Activated CD4-positive, alpha-beta T cell treated with anti-CD3 and anti-CD28 coated beads, Interleukin-2, amount 10 ng/mL, durations not matched to agents 7 days and 5 days (primary cell): ENCODE measurements at places on chromosomes 2 and 18. TPM values are rescaled to one million over a fixed set of nuclear protein-coding genes. Genes with fewer than 3 reads are reported as not detected.

Gene NYAP2
- total RNA-seq = not detected

DNA sequence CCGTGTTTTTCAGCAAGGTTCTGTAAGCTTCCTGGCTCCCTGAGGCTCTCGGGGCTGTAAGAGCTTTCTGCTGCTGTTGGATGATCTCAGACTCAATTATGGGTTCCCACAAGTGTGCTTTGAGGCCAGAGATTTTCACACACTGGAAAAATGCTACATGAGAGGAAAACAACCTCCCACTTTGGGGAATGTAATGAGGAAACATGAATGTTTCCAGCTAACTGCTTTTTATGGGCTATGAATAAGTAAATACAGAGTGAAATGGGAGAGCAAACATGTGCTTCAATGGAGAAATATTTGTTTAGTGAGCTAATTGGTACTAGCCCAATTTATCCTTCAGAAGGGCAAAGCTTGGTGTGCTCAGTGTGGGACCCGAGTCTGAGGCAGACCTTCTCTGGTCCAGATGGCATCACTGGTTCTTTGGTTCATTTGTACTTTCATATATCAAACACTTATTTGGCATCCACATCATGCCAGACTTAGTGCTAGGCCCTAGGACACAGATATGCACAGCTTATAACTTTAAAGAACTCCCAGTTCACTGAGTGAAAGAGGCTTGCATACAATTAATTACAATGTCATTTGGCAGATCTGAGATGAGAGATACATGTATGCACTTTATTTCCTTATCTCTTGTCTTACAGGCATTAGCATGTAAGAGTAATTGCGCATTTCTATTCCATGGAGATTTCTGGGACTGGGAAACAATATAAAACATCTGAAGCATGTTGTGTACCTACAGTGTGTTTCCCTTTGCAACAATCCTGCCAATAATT, 248.8 kb downstream of the RDH14 start:
- DNase-seq = no peak
- no peaks in the 10 kb centered on the region for H3K27me3 ChIP-seq
- no peak overlapping the region for H3K27ac ChIP-seq
- no peaks in the 10 kb centered on the region for H3K36me3 ChIP-seq

GRCh38 chr2:173862612-173863217, 102.5 kb downstream of the SP3 start:
- peaks cover 22% of the 10 kb centered on the region for H3K4me1 ChIP-seq
- no peak for DNase-seq
- H3K27me3 ChIP-seq = peaks cover 5% of the 10 kb centered on the region
- H3K36me3 ChIP-seq = no peaks in the 10 kb centered on the region
- H3K4me3 ChIP-seq = no peak overlapping the region

GRCh38 chr18:5998907-5999306, 103.6 kb upstream of the TMEM200C start:
- peaks cover 12% of the 10 kb centered on the region for H3K4me1 ChIP-seq
- DNase-seq = no peak
- H3K36me3 ChIP-seq = peaks cover 1% of the 10 kb centered on the region
- H3K27me3 ChIP-seq = peaks cover 4% of the 10 kb centered on the region
- H3K27ac ChIP-seq = no peak overlapping the region
- no peak overlapping the region for H3K4me3 ChIP-seq

DNA sequence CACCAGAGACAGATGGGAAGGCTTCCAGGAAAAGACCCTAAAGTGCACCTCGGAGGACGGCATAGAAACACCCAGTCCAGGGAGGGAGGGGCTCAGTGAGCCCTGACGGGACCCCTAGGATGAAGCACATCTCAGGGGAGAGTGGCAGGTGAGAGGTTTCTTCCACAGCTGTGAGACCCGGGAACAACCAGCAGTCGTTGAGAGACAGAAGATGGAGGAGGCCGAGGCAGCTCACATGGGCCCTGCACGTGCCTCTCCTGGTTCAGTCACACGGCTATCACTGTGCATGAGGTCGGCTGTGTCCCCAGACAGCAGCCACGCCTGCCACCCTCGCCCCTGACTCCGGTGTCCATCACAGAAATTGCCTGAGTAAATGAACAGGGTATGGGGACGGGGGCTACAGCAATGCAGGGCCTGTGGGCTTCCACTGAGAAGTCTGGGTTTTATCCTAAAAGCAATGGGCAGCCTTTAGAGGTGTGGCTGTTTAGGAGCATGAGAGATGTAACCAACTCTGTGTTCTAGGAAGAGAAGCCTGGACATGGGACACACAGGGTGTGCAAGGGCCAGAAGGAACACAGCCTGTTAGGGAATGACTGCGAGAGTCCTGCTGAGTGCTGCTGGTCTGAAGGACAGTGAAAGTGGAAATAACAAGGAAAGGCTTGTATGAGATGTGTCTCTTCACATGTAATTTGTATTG, 102.0 kb downstream of the TMEM18 start:
- H3K4me3 ChIP-seq = no peak overlapping the region
- H3K27ac ChIP-seq = no peak overlapping the region
- no peak for DNase-seq
- no peaks in the 10 kb centered on the region for H3K4me1 ChIP-seq
- no peaks in the 10 kb centered on the region for H3K36me3 ChIP-seq
- peaks cover 22% of the 10 kb centered on the region for H3K27me3 ChIP-seq

GRCh38 chr2:239621611-239622010, 220.8 kb upstream of the HDAC4 start:
- peaks cover 28% of the 10 kb centered on the region for H3K4me1 ChIP-seq
- H3K4me3 ChIP-seq = no peak overlapping the region
- no peak for DNase-seq
- peak overlapping the region; percentile 19 for H3K27ac ChIP-seq

GRCh38 chr18:37341016-37341415, 224.6 kb downstream of the CELF4 start:
- H3K36me3 ChIP-seq = no peaks in the 10 kb centered on the region
- no peaks in the 10 kb centered on the region for H3K4me1 ChIP-seq
- H3K4me3 ChIP-seq = no peak overlapping the region
- H3K27ac ChIP-seq = no peak overlapping the region
- no peaks in the 10 kb centered on the region for H3K27me3 ChIP-seq

GRCh38 chr2:75862547-75862946, 151.8 kb upstream of the GCFC2 start:
- H3K27ac ChIP-seq = no peak overlapping the region
- no peaks in the 10 kb centered on the region for H3K27me3 ChIP-seq
- no peak overlapping the region for H3K4me3 ChIP-seq
- no peak for DNase-seq
- no peaks in the 10 kb centered on the region for H3K4me1 ChIP-seq
- no peaks in the 10 kb centered on the region for H3K36me3 ChIP-seq

DNA sequence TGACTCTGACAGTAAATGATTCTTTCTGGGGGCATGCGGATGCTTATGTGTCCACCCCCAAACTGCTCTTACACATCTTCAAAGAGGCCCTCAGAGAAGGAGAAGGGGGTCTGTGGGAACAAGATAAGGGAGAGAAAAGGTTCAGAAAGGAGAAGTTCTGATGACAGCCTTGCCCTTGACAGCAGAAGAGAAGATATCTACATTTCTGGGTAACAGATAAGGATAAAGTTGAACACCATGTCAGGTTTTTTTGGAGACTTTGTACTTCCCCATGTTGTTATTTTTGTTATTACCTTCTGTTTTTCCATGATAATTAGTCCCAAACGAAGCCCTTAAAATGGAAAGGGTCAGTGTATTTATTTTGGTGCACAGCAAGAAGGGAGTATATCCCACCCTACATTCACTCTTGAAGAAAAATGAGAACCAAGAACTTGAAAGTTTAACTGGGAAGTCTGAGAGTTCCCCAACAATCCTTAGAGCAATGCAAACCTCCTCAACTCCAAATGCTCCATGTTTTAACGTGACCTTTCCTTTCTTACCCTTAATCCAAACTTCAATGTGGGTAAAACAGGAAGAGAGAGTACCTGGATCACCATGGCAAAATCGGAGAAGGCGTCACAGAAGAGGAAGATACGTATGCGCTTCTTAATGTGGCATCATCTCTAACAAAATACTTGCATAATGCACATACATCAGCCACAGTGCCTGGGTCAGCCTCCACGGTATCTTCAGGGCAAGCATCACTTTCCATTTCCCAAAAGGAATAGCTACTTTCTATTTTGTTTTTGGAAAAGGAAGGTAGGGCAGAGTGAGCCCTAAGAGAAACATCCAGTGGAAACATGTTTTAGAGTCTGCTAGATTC, 264.6 kb upstream of the STON1 start:
- no peaks in the 10 kb centered on the region for H3K27me3 ChIP-seq
- H3K36me3 ChIP-seq = no peaks in the 10 kb centered on the region
- no peaks in the 10 kb centered on the region for H3K4me1 ChIP-seq
- DNase-seq = no peak

- peaks cover 3% of the 10 kb centered on the region for H3K36me3 ChIP-seq
- no peaks in the 10 kb centered on the region for H3K27me3 ChIP-seq
- no peak overlapping the region for H3K4me3 ChIP-seq
- no peak overlapping the region for H3K27ac ChIP-seq
Measured at GRCh38 chr2:25620077-25620476, 53.3 kb downstream of the DTNB start.

DNA sequence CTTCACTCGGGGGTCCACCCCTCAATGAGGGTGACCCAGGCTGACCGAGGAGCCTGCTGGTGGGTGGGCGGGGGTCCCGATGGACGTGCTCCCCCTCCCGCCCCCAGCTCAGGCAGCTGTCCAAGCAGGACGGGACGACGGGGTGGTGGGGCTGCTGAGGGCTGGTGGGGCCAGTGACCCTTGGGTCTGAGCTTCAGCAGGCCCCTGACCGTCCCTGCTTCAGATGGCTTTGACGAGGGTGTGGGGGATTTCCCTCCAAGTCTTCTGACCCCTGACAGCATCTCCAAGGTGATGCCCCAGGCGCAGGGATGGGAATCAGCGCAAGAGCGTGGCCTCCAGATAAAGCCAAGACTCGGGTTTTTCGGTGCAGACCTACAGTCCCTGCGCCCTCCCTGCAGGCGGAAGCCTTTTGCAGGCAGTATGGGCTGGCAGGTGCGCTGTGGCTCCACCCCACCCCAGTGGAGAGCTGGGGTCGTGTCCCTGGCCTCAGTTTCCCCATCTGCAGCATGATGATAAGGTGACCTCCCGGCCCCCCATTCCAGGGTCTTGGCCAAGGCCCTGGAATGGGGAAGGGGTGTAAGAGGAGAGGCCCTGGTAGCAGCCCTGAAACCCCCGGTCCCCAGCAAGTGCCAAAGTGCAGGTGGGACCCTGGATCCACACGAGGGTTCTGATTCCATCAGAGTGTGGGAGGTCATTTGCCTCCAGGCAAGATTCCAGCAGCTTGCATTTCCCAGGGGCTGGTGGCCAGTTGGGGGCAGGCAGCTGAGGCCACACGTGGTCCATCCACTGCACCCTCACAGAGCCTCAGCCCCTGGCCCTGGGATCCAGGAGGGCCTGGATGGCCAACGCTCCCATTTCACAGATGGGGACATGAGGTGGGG, 8.7 kb downstream of the CROCC2 start:
- DNase-seq = no peak
- no peaks in the 10 kb centered on the region for H3K4me1 ChIP-seq
- H3K36me3 ChIP-seq = no peaks in the 10 kb centered on the region

GRCh38 chr2:133710613-133711012, 142.3 kb upstream of the NCKAP5 start:
- H3K4me1 ChIP-seq = no peaks in the 10 kb centered on the region
- no peaks in the 10 kb centered on the region for H3K36me3 ChIP-seq

DNA sequence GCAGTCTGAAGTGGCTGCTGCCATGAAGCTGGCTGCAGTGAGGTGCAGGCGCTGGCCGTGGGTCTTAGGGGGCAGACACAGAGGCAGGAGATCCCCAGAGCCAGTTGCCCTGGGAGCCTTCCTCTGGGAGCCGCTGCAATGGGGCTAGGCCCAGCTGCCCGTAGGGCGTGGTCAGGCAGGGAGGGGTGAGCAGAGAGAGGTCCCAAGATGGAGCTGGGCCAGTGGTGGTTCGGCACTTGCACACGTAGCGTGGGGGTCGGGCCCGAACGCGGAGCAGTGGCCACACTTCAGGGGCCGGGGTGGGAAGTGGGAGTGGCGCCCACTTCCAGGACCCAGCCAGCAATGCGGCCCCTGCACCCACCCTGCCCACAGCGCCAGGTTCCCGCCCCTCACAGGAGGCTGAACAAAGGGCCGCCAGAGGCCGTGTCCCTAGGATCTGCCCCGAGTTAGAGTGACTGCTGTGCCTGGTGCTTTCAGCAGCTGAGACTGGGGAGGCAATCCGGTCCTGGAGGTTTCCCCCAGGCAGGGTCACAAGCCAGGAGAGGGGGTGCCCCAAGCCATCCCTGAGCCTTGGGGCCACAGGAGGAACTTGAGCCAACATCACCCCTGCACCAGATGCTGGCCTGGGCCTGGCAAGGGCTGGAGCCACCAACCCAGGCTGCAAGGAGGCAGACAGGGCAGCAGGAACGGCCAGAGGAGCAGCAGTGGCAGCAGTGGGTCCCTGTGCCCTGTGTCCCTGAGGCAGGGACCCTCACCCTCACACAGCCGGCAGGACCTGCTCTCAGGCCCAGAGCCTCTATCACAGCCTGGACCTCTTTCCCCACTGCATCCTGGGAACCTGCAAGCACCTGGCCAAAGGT, 21.3 kb upstream of the SP140L start:
- no peak for DNase-seq
- H3K27me3 ChIP-seq = no peaks in the 10 kb centered on the region
- peaks cover 43% of the 10 kb centered on the region for H3K36me3 ChIP-seq
- H3K4me1 ChIP-seq = peaks cover 9% of the 10 kb centered on the region
- H3K4me3 ChIP-seq = no peak overlapping the region
- no peak overlapping the region for H3K27ac ChIP-seq

- H3K36me3 ChIP-seq = no peaks in the 10 kb centered on the region
- no peak overlapping the region for H3K4me3 ChIP-seq
- H3K27ac ChIP-seq = no peak overlapping the region
- no peaks in the 10 kb centered on the region for H3K4me1 ChIP-seq
- no peak for DNase-seq
Measured at GRCh38 chr2:158760887-158761286, 34.2 kb upstream of the DAPL1 start.

DNA sequence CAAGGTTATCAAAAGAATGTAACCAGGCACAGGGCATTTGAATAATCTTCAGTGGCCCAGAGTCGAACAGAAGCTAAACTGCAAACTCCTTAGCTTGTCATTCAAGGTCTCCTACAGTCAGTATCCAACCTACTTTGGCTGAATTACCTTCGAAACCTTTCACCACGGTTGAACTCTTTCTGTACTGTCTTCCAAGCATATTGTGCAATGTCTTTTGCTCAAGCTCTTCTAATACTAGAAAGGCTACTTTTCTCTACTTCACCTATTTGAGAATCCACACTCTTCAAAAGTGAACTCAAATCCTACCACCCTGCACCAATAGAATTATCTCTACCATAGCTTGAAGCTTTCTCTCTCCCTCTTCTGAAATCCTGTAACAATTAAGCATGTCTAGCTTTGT, 142.9 kb downstream of the NR4A2 start:
- H3K4me3 ChIP-seq = no peak overlapping the region
- H3K36me3 ChIP-seq = no peaks in the 10 kb centered on the region
- no peaks in the 10 kb centered on the region for H3K27me3 ChIP-seq
- no peaks in the 10 kb centered on the region for H3K4me1 ChIP-seq
